ENCODE measurements at places on chromosomes 11 and 22.
A peak's percentile ranks its signal among the peaks of the same experiment; 100 is the strongest.

- DNase-seq = no peak
Observed at GRCh38 chr22:47001288-47001687, 238.8 kb downstream of the TBC1D22A start.

GRCh38 chr11:81895258-81895657 is 838.4 kb downstream of the FAM181B start:
- no peak for DNase-seq

- DNase-seq = no peak
Observed at GRCh38 chr11:74670171-74670570, 61.1 kb downstream of the CHRDL2 start.

GRCh38 chr22:20413217-20414058 is 19.5 kb downstream of the ZNF74 start:
- no peak for DNase-seq

- no peak for DNase-seq
Observed at GRCh38 chr11:118622376-118623268, 15.2 kb downstream of the PHLDB1 start.

DNA sequence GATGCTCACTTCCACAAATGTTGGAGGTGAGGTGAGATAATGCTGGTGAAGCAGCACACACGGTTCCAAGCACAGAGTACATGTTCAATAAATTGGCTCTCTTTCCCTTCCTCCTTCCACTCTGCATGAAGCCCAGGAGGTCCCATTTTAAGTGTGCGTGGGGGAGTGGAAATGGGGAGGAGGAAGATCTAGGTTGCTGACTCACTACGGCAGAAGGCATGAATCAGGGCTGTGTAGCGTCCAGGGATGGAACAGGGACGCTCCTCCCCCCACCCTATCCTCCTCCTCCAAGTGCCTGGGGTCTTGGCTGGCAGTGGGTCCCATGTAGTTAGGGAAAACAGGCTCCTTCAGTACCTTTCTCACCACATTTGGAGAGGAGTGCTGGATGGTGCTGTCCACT is 44.2 kb downstream of the TRIM66 start:
- DNase-seq = no peak

DNA sequence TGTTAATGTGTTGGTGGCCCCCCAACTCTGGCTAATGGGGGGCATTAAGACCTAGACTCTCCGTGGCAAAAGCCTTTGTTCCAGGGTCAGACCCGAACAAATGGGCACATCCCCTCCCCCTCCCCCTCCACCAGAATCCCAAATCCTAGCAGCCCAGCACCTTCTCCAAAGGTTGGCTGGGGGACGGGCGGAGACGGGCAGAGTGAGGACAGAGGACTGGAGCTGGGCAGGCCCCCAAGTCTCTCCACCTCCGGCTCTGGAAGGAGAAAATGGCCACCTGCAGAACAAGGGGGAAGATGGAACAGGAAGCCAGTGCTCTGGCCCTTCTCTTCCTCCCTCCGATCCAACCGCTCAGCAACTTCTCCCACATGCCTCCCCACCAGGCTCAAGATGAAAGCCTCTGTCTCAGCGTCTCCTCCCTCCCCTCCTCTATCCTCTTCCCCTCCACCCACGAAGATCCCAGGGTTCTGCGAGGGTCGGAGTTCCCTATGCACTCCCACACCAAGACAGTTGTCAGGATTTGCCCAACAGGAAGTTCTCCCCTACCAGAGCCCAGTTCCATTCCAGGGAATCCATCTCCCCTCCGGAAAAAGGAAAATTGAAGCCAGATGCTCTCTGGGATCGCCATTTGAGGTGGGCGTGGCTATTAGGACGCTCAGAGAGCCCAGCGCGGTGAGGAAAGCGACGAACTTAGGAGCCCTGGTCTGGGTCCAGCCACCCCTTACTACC is 20.1 kb downstream of the ADA2 start:
- no peak for DNase-seq

DNA sequence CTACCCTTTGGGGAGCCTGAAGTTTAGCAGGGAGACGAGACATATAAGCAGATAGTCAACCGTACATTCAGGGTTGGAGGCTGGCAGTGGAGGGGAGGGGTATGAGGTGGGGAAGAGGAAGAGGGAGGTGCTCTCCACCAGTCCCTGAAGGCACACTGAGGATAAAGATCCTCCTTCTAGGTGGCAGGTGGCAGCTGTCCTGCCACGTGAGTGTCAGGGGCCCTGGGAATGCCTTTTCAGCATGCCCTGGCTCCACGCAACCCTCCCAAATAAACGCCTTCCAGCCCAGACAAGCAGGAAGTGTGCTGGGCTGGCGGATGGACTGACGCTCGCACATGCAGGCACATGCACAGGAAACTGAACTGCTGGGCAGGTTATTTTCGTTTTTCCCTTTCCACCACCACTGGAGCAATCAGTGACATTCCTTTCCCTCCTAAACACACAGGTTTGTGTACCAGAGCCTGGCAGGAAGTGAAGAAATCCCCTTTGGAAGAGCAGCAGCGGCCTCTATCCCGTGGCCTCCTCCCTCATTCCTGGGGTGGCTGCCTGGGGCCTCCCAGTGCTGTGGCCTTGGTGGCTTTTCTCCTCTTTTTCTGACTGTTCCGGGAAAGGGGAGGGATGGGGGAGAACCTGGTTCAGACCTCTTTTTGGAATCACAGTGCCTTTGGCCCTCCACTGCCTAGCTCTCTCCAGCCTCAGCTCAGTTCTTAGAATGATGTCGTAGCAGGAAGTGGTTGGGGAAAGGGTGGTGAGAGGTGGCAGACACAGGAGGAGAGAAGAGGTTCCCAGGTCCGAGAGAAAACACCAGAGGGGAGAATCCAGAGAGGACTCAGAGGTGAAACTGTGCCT is 157.0 kb upstream of the TIMP3 start:
- DNase-seq = peak; percentile 57

- DNase-seq = no peak
Observed at GRCh38 chr11:64318766-64319761, 1.1 kb downstream of the PRDX5 start.

- no peak for DNase-seq
Observed at GRCh38 chr11:110081462-110082376, 11.5 kb upstream of the ZC3H12C start.

DNA sequence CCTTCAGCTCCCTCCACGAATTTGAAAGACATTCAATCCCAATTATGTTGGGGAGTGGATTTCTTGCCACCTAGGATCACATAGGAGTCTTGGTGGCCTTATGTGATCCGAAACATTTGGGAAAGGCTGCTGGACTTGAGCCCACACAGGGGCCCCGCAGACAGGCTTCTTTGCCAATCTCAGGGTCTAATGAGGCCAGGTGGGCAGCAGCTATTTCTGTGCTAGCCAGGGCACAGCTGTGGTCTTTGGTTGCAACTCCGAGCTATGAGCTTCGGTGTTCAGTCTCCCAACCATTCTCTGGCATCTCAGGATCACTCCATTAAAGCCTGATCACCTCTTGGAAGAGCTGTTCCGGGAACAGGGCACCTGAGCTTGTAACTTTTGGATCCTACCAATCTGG is 84.4 kb downstream of the TP53I11 start:
- no peak for DNase-seq

DNA sequence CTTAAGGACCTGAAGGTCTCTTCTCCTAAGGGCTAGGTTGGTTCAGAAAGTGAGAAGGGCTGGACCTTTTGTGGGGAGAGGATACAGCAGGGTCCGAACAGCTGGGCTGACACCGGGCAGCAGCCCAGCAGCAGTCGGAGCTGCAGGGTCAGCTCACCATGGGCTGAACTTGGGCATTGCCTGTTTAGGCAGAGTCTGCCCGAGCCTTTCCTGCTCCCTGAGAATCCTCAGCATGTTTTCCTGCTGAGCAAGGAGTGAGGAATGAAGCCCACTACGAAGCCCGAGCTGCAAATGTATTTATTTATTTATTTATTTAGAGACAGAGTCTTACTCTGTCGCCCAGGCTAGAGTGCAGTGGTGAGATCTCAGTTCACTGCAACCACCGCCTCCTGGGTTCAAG is 83.9 kb downstream of the PTPRJ start:
- DNase-seq = no peak

- DNase-seq = no peak
Observed at GRCh38 chr22:49403102-49403501, 424.6 kb downstream of the BRD1 start.

GRCh38 chr22:48711031-48711431 is 1116.6 kb downstream of the BRD1 start:
- DNase-seq = no peak

DNA sequence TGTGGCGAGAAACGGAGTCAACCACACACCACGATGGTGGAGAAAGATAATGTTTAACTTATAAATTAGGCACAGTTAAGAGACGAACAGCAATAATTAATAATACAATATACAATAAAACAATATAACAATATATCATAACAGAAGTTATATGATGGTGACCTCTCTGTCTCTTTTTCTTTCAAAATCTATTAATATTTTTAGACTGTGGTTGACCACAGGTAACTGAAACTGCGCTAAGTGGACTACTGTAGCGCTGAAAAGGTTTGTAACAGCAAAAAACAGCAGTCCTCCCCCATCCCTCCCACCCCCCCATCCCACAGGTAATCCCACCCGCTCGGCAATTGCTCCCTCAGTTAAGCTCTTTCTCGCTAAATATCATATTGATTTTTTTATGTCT is 3.6 kb upstream of the SSTR3 start:
- no peak for DNase-seq

DNA sequence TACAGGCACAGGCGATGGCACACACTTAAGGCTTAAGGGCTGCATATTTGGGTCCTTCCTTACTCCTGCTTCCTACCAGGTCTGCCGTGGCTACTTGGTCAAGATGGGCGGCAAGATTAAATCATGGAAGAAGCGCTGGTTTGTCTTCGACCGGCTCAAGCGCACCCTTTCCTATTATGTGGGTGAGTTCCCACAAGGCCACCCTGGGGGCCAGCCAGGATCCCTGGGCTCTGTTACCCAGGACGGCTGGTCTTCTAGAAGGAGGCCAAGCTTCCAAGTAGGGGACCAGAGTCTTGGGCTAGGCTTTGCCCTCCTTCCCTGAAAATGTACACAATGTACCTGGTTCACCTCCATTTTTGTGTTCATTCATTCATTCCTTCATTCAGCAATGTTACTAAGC is 29.1 kb downstream of the TREH start:
- no peak for DNase-seq

DNA sequence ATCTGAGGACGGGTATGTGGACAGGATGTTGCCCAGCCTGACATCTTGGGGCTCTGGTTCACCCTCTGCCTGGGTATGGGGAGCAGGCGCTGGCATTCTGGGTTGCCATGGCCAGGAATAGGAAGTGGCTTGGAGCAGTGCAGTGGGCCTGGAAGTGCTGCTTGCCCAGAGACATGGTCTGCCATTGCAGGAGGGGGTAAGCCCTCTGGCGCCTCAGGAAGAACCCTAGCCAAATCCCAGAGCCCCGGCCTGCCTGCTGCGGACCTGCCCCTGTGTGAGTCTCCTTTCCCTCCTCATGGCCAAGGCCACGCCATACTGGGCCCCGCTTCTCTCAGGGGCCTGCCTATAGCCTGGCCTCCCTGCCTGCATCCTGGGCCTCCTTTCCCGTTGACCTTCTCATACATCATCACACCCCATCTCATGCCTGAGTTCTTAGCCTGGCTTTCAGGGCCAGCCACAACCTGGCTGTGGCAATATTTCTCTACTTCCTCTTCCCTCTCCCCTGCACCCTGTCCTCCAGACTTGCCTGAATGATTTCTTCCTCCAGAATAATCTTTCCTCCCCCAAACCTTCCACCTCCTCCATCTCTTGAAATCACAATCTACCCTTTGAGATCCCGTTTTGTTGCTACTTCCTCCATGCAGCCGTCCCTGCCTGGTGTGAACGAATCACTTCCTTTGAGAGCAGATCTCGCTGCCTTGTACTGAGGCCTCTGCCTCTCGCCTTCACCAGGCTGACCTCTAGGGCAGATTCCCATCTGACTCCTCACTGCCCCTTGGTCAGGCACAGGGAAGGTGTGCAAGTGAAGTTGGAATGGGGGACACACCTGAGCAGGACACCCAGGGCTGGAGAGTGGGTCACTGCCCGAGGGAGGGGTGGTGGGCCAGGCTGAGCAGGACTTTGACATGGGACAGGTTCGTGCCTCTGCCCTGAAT is 5.2 kb downstream of the CAPN5 start:
- DNase-seq = peak; percentile 20

- DNase-seq = no peak
Observed at GRCh38 chr11:115333949-115334348, 170.3 kb downstream of the CADM1 start.

- no peak for DNase-seq
Observed at GRCh38 chr22:49995361-49996118, 17.0 kb downstream of the IL17REL start.

- DNase-seq = no peak
Observed at GRCh38 chr22:32701034-32701433, 100.5 kb upstream of the TIMP3 start.

GRCh38 chr11:62908468-62909072 is 12.6 kb downstream of the CHRM1 start:
- no peak for DNase-seq

DNA sequence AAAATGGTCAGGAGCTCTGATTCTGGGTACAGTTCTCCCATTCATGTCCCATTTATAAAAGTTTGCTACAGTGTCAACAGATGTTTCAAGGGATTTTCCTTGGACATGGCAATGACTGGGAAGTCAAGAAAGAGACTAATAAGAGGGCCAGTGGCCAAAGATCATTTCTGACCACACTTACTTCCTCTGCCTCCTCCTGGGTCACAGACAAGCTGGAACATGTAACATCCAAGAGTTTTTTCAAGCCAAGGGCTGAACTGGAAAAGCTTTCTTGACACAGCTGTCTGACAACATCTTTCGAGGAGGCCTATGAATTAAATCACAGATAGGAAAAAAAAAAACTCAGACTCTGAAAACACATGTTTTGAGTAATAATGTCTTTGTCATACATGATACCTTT is 8.7 kb downstream of the COMMD9 start:
- DNase-seq = no peak

GRCh38 chr11:64583296-64584262 is 7.4 kb upstream of the SLC22A12 start:
- DNase-seq = no peak

- peak; percentile 58 for DNase-seq
Observed at GRCh38 chr22:46054091-46055073, 77.4 kb upstream of the WNT7B start.

DNA sequence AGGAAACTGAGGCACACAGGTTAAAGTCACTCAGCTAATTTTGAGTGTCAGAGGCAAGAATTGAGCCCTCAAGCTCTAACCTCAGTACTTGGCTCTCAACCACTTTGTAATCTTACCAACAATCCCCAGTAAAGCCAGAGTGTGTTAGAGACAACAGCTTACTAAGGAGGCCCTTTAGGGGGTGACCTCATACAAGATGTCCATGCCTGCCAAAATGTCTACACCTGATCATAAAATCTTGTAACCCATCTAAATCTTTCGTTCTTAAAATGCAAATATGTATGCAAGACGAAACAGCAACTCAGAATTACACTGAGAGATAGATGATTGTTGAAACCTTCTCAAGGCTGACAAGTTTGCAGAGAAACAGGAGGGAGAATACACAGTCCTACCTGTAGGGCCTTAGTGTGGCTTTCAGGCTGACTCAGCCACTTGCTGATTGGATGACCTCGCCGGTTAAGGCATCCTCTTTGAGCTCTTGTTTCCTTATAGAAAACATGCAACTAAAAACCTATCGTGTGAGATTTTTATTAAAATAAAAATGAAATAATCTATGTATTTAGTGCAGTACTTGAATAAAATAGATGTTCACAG is 143.2 kb downstream of the OPCML start:
- DNase-seq = no peak
